ENCODE measurements at places on chromosomes 5 and 9.

DNA sequence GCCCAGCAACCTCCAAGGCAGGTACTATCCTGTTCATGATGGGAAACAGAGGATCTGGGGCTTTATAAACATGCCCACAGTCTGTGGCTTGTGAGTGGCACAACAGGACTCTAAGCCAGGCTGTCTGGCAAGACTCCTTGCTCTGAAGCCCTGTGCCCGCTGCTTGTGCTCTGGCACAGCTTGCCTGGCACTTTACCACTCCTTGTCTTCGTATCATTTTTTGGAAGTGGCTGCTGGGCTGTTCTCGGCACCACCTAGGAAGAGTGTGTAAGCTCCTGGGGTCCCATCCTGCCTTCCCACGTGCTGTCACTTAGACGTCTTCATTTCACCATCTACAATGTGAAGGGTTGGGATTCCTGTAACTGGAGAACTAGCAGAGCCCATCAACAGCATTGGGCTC is 59.3 kb upstream of the GLRX start:
- no peak for DNase-seq

DNA sequence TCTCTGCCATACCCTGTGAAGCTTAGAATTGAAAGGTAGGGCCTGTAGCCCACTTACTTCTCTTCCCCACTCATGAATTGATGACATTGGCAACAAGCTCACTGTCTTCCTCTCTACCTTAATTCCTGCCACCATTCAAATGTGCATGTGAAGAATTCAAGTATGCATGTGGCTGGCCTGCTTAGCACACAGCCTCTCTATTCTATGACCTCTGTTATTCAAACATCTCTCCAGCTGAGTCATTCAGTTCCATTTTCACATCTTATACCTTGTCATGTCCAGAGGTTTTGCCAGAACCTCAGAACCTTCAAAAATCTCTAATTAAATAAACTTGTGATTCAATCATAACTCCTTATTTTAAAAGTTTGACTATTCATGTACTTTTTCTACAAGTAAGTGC is 114.7 kb upstream of the MAN2A1 start:
- no peak for DNase-seq

DNA sequence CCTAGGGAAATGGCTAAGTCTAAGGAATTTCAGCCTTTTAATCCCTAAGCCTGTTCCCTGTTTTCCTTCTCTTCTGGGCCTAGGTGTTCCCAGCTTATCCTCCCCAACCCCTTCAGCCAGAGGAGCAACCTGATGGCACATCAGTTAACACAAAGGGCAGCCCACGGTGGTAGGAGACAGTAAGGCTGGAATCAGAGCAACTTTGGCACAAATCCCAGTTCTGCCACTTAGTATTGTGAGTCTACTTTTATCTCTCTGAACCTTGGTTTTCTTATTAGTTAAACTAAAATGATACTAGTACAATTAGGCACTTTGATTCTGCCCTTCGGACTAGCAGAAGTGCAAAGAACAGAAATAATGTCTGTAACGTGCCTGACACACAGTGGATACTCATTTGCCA is 246.8 kb downstream of the SAXO1 start:
- DNase-seq, result no peak

DNA sequence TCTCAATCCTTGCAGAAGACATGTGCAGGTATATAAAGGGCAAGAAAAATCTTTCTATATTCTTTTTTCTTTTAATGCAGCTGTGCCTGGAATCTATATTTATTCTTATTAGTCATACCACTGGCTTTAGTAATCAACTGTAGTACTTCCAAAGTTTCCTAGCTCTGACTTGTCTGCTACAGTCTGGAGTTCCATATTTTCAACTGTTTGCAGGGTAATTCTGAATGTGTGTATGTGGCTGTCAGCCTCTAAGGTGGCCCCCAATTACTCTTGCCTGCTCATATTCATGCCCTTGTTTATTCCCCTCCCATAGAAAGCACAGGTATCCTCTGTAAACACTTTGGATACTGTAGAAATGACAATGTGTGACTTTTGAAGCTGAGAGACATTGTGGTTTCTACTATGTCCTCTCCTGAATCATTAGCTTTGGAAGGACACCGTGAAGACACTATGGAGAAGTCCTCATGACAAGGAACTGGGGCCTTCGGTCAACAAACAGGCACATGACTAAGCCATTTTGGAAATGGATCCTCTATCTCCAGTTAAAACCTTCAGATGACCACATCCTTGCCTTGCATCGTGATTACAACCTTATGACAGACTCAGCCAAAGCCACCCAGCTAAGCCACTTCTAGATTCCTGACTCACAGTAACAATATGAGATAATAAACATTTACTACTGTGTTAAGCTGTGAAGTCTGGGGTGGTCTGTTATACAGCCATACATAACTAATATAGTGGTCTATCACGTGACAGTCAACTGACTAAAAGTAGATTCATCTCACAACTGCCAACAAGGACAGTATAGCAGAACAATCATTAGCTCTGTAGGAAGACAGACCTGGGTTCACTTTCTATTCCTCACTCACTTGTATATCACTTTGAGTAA is 49.5 kb upstream of the SUSD1 start:
- DNase-seq, result no peak

DNA sequence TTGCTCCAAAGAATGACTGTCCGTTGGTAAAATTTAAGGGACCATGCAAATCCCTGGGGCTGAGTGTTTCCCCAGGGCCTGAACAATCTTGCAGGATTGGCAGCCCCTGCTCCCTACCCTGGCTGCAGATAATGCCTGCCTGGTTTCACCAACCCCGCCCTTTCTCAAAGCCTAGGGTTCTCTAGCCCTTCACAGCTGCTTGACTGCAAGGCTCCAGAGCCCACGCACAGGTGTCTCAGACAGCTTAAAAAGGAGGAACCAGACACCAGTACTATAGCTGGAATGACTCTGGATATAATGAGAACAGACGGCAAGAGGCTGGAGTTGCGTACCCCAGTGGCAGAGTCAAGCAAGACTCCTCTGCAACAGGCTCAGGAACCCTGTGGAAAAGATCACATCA is 25.2 kb upstream of the TNIP1 start:
- DNase-seq, result no peak

- DNase-seq, result no peak
These were observed 166.8 kb downstream of the MELK start for GRCh38 chr9:36739373-36740116.

Data from stimulated activated CD4-positive, alpha-beta T cell treated with anti-CD3 and anti-CD28 coated beads, Interleukin-1b, Interleukin-23, amount 100 ng/mL, for 48 hours (primary cell).